ENCODE measurements at places on chromosomes 3 and 15.
A peak's percentile ranks its signal among the peaks of the same experiment; 100 is the strongest.

- peak; percentile 77 for DNase-seq
These were observed 22.0 kb downstream of the SLC7A14 start for GRCh38 chr3:170563712-170564423.

- DNase-seq = no peak
These were observed 17.2 kb upstream of the SEC13 start for GRCh38 chr3:10338164-10338470.

GRCh38 chr15:66196602-66197001 is 56.9 kb downstream of the MEGF11 start:
- no peak for DNase-seq

- DNase-seq = no peak
These were observed 646 bp downstream of the IQCB1 start for GRCh38 chr3:121834157-121834670.

DNA sequence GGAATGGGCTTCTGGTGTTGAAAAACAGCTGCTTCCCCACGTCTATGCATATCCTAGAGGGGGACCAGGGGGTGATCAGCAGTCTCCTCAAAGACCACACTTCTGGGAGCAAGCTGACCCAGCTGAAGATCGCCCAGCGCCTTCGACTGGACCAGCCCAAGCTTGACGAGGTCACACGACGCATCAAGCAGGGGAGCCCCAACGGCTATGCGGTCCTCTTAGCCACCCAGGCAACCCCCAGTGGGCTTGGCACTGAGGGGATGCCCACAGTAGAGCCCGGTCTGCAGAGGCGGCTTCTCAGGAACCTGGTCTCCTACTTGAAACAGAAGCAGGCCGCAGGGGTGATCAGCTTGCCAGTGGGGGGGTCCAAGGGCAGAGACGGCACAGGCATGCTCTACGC is 2.5 kb downstream of the RBM15B start:
- no peak for DNase-seq

GRCh38 chr15:63114465-63114864 is 7.2 kb upstream of the LACTB start:
- no peak for DNase-seq

DNA sequence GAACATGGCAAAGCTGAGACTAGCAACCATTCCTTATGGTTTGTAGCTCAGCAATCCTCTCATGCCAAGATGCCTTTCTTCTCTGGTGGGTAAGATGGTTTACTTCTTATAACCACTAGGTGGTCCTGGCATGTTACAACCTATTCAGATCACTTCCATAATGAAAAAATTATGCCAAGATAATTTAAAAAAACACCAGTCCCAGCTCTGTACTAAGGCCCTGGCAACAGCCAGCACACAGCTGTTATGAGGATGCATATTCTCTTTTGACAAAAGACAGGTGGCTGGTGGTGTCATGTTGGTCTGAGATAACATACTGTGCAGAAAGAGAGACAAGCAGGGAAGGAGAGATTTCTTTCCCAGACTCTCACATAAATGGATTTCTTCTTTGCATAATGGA is 65.7 kb upstream of the FRMD4B start:
- DNase-seq = no peak

DNA sequence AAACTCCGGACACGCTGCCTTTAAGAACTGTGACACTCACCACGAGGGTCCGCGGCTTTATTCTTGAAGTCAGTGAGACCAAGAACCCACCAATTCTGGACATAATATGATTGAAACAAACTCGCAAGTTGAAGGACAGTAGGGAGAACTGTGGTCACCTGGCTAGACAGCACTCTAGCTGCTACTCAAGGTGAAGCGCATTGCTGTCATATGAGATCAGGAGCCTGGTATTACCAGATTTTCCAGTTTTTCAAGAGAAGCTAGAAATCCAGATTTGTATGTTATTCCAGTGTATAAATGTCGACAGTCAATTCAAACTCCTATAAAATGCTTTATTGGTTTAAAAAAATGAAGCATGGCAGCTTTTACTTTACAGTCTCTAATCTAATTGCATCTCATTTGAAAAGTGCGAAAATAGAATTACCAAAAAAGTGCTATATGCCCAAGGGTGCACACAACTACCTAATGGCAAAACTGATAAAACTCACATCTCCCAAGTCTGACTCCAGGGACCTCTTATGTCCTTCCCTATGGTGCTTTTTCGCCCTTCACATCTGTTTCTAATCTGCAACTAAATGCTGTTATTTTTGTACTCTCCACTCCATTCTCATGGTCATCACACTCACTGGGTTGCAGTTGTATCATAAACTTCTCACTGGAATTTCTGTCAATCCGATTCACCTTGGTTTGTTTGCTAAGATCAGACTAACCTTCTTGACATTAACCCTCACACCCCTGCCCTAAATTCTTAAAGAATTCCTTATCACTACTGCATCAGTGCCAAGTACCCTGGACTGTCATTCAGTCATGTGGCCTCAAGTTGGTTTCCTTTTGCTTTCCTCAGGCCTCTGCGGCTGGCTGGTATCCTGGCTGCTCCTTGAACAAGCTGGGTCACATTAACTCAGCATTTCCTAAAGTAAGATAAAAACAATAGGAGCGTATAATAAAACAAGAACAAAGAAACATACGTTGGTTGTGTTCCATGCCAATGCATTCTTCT is 31.5 kb upstream of the ARHGEF26 start:
- no peak for DNase-seq

GRCh38 chr3:155494332-155494731 is 200.8 kb upstream of the STRIT1 start:
- no peak for DNase-seq

GRCh38 chr3:195566797-195567196 is 16.9 kb downstream of the APOD start:
- no peak for DNase-seq

DNA sequence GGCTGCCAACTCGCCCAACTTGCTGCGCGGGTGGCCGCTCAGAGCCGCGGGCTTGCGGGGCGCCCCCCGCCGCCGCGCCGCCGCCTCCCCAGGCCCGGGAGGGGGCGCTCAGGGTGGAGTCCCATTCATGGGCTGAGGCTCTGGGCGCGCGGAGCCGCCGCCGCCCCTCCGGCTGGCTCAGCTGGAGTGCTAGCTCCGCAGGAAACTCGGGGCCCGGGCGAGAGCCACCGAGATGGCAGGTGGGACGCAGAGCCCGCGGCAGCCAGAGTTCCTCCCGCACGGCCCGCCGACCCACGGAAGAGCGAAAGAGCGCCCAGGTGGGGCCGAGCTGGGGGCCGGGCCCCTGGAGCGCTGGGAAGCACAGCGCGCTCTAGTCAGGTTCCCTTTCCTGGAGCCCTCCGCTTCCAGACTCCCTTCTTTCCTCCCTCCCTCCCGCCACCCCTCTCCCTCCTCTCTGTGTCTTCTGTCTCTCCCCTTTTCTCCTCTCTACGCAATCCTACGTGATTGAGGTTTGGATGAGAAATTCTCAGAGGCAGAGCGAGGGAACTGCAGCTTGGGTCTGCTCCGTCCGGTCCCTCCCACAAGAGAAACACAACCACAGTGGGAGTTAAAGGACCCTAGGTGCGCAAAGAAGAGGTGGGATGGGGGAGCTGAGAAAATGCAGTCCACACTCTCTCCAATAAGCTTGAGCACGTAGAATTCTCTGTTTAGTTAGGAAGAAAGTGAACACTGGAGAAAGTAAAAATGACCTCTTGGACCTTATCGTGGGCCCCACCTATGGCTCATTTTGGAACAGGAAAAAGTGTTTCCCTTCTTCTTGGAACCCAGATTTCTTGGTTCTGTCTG is 317.3 kb downstream of the FGF12 start:
- DNase-seq = no peak

GRCh38 chr3:175526609-175527280 is 667.6 kb downstream of the NAALADL2 start:
- no peak for DNase-seq

GRCh38 chr15:36230776-36231175 is 348.6 kb upstream of the CDIN1 start:
- peak; percentile 20 for DNase-seq

DNA sequence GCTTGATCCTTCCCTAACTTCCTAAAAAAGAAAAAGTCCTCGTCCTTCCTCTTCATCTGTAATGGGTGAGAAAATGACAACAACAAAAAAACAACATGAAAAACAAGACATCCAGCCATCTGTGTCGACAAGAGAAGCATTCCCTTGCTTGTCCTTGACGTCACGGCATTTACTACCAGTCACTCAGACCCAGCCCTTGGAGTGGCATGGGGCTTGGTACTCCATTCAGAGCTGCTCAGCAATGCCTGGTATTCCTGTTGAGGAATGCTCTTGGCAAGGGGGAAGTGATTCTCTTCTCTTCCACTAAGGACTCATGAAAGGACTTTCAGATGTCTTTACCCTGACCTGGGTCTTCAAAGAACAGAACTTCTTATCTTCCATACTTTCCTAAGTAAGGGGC is 339.7 kb upstream of the RASGRP1 start:
- DNase-seq = no peak

DNA sequence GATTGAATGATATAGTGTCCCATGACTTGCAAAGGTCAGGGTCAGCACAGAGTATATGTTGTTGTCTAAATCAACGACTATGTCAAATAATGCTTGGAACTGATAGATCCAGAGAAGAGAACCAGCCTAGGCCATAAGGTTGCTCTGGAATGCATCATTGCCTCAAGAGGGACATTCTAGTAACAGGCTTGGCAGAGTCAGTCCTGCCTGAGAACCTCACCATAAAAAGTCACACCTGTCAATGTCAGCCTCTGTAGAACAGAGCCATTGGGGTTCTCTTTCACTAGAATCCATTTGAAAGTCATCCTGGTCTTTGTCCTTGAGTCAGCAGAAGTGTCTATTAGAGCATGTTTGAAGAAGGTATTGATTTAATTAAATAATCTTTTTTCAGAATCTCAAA is 31.4 kb upstream of the UBE3A start:
- DNase-seq = no peak

DNA sequence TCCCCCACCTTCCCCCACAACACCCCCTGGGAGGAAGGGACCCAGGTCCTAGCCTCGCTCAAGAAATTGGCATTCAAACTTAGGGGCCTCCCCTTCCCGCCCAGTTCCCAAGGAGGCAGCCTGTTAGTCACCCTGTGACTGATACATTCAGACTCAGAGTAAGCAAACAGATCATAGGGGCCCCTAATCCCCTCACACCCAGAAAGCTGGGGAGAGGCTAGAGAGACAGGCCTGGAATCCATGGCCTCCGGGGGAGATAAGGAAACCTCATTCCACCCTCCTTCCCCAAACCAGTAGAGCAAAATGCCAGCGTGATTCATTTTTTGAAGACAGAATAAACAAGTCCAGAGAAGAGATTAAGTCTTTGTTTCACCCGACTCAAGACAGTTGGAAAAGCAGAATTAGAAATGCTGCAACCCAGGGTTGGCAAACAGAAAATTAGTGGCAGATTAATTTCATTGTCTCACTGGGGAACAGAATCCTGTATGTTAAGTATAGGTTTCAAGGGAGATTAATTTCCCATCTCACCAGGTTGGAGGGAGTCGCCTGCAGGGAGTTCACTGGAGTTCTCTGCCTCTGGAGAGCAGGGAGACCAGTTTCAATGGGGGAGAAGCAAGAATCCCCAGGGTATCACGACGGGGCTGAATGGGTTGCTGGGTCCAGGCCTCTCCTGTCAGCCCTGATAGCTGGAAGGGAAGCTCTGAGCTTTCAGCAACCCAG is 268.3 kb downstream of the UACA start:
- DNase-seq = peak; percentile 97

GRCh38 chr15:70099967-70100473 is 2.3 kb upstream of the TLE3 start:
- no peak for DNase-seq

GRCh38 chr3:56054844-56055243 is 413.4 kb downstream of the ERC2 start:
- DNase-seq = no peak

DNA sequence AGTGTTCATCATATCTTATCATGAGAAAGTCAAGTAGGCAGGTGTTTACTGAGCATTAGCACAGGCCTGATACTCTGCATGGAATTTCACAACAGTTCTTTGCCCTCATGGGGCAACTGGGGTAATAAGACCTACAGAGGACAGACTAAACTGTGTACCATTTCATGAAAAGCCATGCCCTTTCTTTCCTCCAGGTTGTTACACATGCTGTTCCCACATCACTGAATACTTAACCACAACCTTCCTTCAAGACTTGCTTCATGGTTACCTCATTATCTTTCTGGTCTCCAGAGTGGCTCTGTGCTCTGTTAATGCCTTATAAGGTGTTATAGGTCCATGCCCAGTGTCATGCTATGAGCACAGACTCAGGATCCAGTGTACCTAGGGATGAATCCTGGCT is 28.2 kb upstream of the RSL24D1 start:
- DNase-seq = no peak

DNA sequence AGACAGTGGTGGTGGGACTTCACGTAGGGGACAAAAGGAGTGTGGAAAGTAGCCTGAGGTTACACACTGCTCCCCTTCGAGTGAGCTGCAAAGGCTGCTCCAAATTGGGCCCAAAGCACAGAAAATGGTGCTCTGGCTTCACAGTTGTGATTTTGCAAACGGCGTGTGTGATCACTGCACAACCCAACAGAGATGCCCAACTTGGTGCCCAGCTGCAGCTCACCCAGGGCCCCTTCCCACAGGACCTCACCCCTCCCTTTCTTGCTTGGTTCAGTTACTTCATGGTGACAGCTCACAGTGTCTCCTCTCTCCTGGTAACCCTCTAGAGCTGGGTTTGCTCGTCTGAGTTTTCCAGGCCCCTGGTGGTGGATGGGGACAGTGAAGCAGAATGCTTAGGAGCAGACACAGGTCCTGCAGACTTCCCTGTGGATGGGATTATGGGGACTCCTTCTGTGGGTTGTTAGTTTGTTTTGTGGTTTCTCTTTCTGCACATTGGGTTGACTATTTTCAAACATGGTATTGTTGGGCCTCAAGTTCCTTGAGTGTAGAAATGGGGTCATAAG is 98.3 kb downstream of the TOP2B start:
- DNase-seq = no peak

DNA sequence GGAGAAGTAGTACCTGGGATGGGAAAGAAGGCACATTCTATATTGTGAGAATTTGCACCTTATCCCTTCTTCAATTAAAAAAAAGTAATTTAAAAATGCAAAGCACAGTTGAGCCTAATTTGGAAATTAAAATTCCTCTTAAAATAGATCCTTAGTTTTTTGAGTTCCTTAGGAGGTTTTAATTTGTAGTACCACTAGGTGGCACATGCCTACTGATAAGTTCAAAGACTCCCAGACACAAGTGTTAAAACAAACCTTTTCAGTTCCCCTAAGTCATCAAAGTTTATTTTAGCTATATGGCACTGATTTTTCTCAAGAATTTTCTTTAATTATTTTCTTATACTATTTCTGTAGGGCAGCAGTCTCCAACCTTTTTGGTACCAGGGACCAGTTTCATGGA is 127.6 kb upstream of the AZI2 start:
- DNase-seq = peak; percentile 26

GRCh38 chr3:72118628-72119027 is 333.7 kb upstream of the PROK2 start:
- DNase-seq = no peak

Measured in HFFc6 (cell line).